ENCODE measurements at places on chromosomes 1 and 21.

DNA sequence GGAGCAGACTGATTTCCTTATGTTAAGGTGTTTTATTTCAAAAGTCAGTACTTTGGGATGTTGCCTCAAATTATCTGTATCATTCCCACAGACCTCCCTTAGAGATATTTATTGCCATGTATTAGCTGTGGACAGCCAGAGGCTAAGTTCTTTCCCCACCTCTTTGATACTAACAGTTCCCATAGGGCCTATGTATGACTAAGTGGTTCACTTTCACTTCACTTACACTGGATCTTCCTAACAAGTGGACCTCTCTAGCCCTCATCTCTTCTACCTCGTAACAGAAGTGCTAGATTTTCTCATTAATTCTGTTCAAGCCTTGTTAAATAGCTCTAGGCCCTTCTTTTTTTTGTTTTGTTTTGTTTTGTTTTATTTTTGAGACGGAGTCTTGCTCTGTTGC lies 6.2 kb downstream of the TRAF5 start:
- DNase-seq: no peak

DNA sequence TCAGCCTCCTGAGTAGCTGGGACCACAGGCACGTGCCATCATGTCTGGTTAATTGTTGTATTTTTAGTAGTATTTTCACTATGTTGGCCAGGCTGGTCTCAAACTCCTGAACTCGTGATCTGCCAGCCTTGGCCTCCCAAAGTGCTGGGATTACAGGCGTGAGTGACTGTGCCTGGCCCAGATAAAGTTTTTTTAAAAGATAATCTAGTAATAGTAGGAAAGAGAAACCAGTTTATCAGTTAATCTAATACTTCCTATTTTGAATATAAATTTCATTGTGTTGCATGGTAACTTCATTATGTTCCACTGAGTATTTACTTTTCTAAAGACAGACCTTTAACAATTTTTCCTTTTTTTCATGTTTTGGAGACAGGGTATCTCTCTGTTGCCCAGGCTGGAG lies 10.0 kb downstream of the RABGAP1L start:
- DNase-seq: no peak

DNA sequence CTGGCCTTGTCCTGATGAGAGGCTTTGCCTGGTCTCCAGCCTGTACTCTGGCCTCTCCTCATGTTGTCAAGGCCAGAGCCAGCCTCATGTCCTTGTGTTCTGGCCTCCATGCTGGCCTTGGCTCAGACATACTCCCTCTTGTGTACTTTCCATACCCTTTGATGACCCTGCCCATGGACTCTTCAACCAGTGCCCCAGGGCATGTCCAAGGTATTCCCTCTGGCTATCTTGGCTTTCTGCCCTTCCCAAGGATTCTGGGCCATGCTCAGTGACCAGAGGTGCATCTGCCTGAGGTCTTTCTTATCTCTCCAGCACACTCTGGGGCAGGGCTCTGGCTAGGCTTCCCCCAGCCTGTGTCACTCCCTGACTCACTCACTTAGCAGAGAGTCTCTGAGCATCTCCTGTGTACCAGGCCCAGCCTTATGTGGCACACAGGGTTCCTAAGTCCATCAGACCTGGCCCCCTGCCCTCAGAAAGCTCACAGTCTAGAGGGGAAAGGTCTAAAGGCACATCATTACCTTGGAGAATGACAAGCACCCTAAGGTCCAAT lies 141.4 kb upstream of the GRIK3 start:
- DNase-seq: no peak

DNA sequence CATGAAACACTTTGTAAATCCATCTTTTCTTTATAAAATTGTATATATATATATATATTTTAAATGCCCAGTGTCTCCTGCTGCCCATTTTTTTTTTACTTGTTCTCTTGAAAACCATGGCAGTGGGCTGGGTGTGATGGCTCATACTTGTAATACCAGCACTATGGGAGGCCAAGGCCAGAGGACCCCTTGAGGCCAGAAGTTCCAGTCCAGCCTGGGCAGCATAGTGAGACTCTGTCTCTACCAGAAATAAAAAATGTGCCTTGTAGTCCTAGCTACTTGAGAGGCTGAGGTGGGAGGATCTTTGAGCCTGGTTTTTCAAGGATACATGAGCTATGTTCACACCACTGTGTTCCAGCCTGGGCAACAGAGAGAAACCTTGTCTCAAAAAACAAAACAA lies 62.2 kb downstream of the HS2ST1 start:
- no peak for DNase-seq

- DNase-seq: no peak
Measured at GRCh38 chr1:14590411-14591180, 7.9 kb upstream of the KAZN start.

DNA sequence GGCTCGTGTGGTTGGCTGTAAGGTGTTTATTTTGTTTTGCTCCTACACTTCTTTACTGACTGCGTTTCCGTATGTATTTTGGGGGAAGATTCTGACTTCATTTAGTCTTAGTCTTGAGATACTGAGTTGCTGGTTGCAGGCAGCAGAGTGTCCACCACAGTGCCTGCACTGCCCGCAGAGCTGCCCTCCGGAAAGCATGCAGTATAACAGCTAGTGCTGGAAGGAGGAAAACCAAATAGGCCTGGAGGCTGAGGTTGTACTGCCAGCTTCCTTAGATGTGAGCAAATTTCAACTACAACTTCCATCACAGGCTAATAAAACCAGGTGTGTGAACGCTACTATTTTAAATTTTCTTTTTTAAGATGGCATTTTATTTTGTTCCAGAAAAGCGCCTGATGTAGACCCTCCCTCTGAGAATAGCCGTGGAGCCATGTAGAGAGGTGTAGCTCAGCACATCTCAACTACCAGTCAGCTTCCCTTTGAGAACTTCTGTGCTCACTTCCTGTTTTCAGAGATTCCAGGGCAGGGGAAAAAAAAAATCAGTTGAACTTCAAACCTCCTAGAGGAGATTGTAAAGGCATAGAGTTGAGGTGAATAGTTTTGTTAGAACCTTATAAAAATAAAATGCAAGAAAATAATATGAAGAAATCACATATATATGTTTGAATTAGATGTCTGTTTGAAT lies 17.6 kb downstream of the LMO4 start:
- no peak for DNase-seq

DNA sequence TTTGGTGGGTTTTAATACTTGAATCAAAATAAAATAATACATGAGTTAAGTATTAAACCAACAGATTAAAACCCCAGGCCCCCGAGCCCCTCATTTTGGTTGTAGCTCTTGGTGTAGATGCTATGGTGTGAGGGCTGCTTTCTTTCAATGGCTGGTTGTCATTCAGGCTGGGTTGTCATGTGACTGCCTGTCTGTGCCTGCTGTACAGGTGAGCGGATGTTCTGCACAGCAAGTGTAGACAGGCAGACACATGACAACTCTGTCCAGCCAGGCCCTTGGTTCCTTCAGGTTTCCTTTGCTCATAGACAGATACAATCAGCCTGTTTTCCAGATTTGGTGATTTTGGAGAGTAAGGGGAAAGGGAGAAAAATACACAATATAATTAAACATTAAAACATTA lies 281.9 kb upstream of the C1orf105 start:
- no peak for DNase-seq

DNA sequence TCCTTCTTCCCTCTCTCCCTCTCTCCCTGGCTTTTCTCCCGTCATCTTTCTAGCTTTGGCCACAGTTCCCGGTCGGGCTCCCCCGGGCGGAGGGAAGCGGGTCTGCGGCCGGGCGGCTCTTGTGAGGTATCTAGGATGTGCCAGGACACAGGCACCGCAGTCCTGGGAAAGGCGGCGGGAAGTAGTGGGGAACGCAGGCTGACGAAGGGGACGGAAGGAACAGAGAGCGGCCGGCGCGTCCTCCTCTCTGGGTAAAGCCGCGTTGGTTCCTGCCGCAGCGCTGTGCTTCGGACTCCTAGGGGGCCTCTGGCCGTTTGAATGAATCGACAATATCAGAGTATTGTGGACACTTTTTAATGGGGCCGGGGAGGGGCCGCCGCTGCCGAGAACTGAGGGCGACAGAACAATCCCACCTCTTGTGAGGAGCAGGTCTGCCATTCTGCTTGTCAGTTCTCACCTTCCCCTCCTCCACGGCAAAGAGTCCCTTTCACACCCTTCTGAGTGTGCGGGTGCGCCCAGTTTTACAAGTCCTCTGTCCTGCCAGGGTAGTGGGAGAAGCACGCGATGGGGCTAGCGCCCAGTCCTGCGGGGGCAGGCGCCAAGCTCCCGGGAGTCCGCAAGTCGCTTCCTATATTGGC lies 1.2 kb upstream of the LHX9 start:
- DNase-seq: peak; percentile 89

DNA sequence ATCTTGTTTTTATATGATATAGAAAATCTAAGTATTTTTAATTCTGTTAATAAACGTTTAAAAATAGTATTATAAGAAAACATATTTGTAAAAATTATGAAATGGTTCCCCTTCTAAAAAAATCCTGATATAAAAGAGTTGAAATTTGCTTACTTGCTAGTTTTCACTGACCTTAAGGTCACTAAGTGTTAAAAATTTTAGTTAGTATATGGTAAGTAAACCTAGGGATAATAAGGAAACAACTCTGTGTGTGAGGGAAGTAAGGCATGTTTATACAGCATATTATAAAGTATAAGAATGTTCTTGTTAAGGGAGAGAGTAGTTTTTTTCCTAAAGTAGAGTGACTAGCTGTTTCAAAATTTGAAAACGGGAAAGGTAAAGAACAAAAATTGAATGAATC lies 130.9 kb upstream of the LYPLAL1 start:
- no peak for DNase-seq

- no peak for DNase-seq
Measured at GRCh38 chr1:65066419-65066765, 81.6 kb upstream of the AK4 start.

DNA sequence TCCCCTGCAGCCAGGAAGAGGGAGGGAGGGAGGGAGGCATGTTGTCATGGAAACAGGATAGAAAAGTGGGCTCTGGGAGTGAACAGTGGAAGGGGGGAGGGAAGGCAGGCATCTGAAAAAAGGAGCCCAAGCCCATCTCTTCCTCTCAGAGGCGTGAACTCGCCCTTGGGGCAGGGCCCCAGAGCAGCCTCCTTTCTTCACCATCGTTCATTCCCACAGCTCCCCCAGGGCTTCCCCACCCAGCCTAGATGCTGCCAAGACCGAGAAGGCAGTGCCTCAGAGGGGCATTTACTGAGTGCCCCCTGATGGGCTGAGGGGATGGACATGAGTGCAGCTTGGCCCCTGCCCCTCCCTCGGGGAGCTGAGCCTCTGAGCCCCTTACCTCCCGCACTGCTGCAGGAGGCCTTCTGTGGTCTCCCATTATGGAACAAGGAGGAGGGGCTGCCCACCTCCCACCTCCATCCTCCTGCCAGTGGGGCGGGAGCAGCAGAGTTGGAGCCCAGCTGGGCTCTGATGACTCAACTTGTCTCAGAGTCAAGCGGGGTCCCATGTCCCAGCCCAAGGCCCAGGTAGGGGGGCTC lies 39.1 kb upstream of the KIF21B start:
- no peak for DNase-seq

GRCh38 chr1:229636042-229636441 lies 10.0 kb downstream of the URB2 start:
- no peak for DNase-seq

DNA sequence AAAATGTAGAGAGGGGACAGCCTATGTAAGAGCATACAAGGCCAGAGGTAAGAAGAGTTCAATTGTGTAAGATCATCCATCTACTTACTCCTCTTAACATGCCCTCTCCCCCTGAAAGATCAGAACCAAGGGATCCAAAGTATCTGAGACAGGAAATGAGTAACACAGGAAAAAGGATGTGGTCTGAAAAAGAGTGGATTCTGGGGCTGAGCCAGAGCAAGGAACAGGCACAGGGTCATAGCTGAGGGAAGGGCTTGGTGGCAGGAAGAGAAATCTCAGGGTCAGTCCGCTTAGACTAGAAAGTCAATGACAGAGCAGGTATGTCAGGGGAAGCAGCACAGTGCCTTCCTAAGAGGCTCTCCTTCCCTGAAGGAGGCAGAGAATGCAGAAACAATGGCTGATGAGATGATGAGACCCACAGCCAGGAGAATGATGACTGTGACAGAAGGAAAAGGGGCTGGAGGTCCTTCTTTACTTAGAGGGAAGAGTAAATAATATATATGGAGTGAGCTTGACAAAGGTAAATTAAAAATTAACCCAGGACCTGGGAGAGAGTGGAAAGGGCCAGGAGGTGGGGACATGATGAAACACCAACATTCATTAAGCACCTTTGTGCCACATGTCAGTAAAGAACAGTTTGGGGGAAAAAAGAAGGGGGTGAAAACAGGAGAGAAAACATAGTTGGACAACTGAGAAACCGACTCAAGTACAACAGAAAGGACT lies 26.2 kb upstream of the A3GALT2 start:
- peak; percentile 74 for DNase-seq

GRCh38 chr1:65247419-65248359 lies 61.7 kb upstream of the DNAJC6 start:
- no peak for DNase-seq

DNA sequence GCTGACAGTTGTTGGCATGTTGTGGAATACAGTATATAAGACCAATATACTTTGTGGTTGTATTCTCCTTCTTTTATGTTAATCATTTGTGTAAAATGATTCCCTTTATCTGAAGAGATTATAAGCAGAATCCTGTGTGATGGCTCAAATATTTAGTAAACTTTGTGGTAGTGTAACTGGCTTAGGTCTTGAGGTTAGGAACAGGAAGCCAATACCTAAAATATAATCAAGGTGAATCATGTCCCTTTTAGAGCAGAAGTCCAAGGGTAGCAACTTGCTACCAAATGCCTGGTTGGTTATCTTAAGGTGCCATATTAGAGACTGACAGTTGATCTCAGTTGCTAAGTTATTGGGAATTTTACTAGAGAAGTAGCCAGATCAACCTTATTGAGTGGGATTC lies 398.5 kb upstream of the ADAMTS5 start:
- DNase-seq: no peak

GRCh38 chr21:14306126-14306907 lies 76.6 kb downstream of the HSPA13 start:
- no peak for DNase-seq

DNA sequence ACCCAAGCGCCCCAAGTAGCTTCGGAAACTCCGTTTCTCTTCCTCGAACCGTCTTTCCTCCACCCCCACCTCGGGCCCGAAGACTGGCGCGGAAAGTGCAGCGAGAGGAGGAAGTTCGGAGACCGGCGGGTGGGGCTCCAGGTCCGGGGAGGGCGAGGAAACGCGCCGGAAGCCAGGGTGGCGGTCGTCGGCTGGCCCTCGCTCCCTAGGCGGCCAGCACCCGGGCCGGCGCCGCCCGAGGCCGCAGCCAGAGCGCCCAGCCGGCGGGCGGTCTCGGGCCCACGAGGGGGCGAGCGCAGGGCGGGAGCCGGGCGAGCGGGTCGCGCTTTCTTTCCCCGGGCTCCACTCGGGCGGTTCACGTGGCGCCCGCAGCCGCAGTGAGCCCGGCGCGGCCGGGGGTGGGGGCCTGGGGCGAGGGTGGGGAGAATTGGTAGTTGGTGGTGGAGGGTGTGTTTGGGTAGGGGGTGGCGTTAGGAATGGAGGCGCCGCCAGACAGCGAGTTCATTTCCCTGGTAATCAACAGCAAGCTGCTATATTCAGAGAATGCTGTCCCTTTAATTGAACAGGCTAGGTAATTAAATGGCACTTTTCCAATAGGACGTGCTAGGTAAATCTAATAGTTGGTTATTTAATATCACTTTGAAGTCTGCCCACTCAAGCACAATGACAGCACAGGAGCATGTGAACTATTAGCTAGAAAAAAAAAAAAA lies 6.7 kb downstream of the LMO4 start:
- peak; percentile 64 for DNase-seq

GRCh38 chr1:91804546-91805023 lies 81.4 kb downstream of the TGFBR3 start:
- DNase-seq: no peak

GRCh38 chr1:15833842-15834405 lies 13.6 kb upstream of the SPEN start:
- DNase-seq: no peak

Data from HuH-7.5 (cell line).